Lung microvascular endothelial cell (primary cell): ENCODE measurements at places on chromosomes 5 and 9. TPM values are rescaled to one million over a fixed set of nuclear protein-coding genes. Genes with fewer than 3 reads are reported as not detected.
A peak's percentile ranks its signal among the peaks of the same experiment; 100 is the strongest.

Gene ARID3C
- under 0.01 and 0.20 TPM in 2 replicates for total RNA-seq

DNA sequence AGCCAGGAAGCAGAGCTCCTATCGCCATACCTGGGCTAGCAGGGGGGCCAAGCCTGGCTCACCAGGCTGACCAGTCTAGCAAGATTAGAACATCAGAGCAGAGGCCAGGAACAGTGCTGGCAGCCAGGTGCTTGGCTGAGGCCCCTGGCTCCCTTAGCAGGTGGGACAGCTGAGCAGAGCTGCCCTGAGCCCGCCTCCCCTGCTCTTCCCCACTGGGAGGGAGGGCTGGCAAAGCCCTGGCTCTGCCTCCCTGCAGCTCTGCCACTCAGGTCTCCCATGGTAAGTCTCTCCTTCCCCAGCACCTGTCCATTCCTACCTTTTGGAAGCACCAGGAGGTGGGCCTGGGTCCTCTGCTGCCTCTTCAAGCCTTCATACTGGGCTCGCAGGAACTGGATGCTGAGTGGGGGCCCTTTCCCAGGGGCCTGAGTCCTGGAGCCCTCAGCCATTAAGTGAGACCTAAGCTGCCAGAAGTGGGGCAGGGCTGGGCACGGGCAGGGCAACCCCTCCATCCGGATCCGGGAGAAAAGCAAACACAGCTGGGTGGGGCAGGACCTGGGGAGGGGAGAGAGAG is 803 bp downstream of the C9orf152 start:
- DNase-seq, result no peak

- peak; percentile 96 for DNase-seq
These were observed 3.0 kb upstream of the UBE2R2 start for GRCh38 chr9:33813712-33814641.

Gene UNC13B
- 16.3 and 20.4 TPM in 2 replicates for total RNA-seq

DNA sequence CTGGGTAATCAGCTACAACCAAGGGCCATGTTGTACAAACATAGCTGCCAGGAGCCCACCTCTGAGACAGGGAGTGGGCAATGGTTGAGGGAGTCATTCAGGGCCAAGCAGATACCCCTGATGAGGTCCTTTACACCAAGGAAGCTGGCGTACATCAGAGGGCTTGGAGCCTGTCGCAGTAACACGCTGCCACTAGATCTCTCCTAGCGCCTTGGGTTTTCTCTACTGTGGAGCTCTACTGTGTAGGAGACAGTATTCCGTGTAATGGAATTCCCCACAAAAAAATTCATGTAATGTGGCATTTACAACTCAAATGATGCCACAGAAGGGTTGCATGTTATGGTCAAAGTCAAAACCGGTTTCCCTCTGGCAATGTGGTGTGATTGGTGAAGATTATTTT is 41.4 kb upstream of the CRB2 start:
- no peak for DNase-seq

- no peak for DNase-seq
These were observed 105.6 kb upstream of the DAPK1 start for GRCh38 chr9:87392086-87392485.

DNA sequence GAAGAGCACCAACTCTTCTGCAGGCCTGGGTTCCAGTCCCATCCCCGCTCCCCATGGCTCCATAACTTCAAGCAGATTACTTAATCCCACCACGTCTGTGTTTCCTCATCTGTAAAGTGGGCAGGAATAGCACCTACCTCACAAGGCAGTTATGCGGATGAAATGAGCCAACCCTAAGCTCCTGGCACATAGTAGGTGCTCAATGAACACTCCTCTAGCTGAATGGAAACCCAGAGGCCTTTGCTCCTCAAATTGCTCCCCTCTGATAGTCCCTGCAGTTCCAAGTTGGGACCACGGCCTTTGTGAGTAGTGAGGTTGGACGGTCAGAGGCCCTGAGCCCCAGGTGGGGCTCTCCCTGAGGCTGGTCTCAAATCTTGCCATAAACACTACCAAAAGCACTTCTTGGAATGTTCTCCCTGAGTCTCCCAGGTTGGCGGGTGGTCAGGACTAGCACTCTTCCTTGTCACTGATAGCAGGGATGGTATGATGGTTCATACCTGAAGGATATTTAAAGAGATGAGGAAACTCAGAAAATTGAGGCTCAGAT is 35.5 kb upstream of the SYNPO start:
- no peak for DNase-seq

DNA sequence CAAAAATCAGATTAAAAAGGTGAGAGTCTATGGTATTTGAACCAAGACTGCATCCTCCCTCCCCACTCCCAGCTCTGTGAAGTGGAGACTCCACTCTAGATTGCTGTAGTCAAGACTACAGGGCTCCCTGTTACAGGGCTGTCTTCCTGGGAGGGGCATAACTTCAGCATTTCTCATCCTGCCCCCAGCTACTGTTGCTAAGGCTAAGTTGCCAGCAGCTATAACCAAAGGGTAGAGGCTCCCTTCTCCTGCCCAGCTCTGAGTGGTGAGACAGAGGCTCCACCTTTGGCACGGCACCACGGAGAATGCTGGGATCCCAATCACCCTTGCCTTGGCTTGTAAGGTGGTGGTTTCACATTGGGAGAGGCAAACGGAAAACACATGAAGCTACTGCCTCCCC is 39.2 kb upstream of the GCNT4 start:
- DNase-seq, result no peak

GRCh38 chr5:175378444-175379028 is 65.4 kb downstream of the DRD1 start:
- no peak for DNase-seq

- DNase-seq, result peak; percentile 85
These were observed 14.6 kb upstream of the ARSI start for GRCh38 chr5:150317048-150318003.

GRCh38 chr5:179696603-179697002 is 2.2 kb upstream of the CANX start:
- no peak for DNase-seq

DNA sequence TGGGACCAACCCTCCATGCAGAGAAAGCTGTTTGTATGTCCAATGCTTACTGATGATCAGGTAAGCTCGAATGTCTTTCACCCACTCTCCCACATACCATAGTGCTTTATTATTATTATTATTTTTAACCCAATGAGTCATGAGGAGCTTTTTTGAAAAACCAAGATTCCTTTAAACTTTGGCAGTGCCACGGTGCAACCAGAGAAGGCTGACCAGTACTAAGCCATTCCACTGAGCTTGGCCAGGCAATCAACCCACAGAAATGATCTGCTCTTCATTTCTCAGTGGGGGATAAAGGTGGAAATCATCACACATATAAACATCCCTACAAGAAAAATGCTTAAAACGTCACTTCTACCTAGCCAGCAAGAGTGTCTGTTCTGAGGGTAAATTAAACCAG is 35.5 kb downstream of the JAKMIP2 start:
- DNase-seq, result no peak

Gene SH3TC2
- 4.0 and 15.0 TPM in 2 replicates for total RNA-seq

DNA sequence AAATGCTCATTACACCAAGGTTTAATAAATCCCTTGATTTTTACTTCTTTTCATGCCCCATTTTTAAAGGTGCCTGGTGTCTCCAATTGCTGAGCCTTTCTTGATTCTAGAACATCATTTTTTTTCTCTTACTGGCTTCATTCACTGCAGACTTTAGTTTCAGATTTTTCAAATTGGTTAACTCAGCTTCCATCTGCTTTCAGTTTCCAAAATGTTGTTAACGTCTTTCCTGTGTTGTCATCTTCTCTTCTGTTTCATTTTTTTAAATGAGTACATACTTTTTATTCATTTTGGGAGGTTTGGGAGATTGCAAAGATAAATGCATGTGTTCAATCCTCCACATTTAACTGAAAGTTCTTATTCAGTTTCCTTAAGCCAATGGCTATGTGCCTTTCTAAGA is 126.4 kb upstream of the CCNG1 start:
- DNase-seq, result no peak

Gene UBE2QL1
- under 0.01 and 0.20 TPM in 2 replicates for total RNA-seq

- no peak for DNase-seq
These were observed 57.2 kb upstream of the FBXW11 start for GRCh38 chr5:172063463-172064235.

Gene LHX3
- total RNA-seq, result not detected in 2 replicates

DNA sequence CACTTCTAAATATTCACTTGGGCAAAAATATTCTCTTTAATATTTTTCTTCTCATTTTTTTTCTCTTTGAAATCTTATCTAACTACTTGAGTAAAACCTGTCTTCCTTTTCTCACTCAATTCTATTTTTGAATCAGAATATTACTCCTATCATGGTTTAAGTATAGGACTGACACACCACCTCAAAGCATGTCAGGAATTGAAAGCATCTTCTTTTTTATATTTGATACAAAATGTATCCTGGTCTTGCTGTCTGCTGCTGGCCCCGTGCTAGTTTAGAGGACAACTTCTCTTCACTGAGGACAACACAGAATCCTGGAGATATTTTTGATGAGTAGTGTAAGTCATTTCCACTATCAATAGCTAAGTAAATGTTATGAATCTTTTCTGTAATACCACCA is 383.6 kb downstream of the GADD45G start:
- no peak for DNase-seq

Gene PCA3
- 0.20 and 0.22 TPM in 2 replicates for total RNA-seq

Gene SLC34A3
- total RNA-seq, result not detected in 2 replicates

GRCh38 chr9:8648271-8648845 is 848.8 kb upstream of the DMAC1 start:
- no peak for DNase-seq

Gene LYRM7
- total RNA-seq, result 3.1 and 4.4 TPM in 2 replicates

DNA sequence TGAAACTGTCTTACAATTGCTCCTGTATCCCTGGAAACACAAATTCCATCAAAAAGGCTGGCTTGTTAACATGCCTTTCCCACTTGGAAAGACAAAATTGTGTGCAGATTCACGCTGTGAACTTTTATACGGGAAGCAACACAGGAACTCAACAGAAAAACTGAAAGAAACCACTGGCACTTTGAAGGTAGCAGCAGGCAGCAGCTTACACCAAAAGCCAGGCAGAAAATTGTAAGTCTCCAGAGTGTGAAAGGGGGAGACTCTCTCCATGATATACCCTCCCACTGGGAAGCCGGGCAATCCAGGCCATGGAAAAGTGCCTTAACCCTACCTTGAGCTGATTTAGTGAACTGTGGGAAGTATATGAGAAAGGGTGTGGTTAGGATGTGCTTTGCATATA is 943.7 kb downstream of the CDH18 start:
- DNase-seq, result no peak

DNA sequence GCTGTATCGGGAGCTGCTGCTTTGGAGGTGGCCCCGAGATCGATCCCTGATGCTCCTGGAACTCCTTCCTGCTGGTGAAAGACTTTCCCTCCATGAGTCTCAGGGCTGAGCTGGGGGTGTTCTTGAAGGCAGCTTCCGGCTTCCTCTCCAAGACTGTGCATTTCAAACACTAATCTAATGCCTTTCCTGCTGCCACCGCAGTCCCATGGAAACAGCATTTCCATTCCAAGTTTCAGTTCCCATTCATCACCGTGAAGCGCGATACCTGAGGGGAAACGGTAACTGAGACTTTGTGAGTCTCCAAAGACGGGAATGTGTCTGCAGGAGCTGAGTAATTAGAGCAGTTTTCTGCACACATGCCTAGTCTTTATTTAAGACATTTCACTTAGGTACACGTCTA is 230.1 kb downstream of the PAX5 start:
- peak; percentile 8 for DNase-seq

Gene ANKS6
- 6.3 and 7.3 TPM in 2 replicates for total RNA-seq

Gene TERT
- not detected in 2 replicates for total RNA-seq

Gene DAB2IP
- total RNA-seq, result 14.1 and 16.3 TPM in 2 replicates

DNA sequence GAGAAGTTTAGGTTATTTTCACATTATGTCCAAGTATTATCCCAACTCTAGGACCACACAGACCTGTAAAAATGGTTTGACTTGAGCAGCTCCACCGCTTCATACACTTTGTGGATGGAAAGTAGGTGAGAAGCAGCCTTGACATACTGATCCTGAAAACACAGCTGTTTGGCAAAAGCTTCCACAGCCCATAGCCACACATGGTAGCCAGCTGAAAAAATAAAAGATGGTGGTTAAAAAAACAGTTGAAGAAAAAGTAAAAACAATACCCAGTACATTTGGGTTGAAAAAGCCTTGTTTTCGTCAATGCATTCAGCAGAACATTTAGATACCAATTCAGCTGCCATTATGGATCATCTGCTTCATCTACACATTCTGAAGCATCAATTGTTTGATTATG is 36.7 kb downstream of the GEMIN5 start:
- DNase-seq, result no peak
